ENCODE measurements at places on chromosomes 2 and 18.

DNA sequence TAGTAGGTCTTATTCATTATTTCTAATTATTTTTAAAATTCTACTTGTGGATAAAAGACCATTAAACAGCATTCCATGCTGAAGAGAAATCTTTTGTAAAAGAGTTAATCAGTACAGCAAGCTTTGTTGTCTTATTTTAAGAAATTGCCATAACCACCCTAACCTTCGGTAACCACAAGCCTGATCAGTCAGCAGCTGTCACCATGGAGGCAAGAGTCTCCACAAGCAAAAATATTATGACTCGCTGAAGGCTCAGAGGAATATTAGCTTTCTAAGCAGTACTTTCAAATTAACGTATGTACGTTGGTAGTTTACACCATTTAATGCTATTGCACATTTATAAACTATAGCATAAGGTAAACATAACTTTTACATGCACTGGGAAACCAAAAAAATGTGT, 650.5 kb upstream of the LINC00305 start:
- DNase-seq, result no peak

DNA sequence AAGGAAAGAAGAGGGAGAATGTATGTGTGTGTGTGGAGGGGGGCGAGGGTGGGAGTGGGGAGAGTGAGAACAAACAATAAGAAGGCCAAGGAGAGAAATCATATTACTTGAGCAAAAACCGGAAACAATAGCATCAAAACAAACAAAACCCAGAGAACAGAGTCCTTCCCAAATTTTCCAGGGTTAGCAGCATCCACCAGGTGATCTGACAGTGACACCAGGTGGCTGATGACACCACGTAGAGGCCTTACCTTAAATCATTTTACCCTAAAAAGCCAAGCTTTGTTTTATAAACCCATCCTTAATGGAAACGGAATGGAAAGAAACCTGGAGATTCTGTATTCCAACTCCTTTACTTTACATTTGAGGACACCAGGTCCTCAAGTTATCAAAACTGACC, 42.9 kb downstream of the CDCA7 start:
- no peak for DNase-seq

DNA sequence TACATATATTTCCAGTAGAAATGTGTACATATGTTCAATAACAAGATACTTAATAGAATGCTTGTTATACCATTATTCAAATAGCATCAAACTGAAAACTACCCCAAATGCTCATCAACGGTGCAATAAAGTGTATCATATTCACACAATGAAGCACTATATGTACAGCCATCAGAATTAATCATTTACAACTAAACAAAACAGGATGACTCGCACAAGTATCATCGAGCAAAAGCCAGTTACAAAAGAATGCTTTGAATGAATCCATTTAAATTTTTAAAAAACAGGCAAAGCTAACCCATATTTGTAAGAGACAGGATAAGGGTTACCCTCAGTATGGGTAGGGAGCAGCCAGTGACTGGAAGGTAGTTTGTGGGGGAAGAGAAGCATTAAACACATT, 132.8 kb upstream of the PDE1A start:
- DNase-seq, result no peak

DNA sequence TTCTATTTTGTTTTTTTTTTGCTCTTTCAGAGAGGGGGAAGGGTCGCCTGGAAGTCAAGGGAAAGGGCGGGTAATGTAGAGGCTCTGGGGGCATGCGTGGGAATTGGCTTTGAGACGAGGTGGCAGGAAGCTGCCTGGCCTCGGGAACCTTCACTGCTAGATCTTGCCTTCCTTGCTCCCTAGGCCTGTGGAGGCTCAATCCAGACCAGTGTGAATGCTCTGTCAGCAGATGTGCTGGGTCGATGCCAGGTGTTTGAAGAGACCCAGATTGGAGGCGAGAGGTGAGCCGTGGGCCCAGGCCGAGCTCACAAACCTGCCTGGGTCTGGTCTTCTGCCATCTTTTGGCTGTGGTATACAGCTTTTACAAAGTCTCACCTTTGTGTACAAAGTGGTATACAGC, 15.5 kb downstream of the CCT7 start:
- no peak for DNase-seq

DNA sequence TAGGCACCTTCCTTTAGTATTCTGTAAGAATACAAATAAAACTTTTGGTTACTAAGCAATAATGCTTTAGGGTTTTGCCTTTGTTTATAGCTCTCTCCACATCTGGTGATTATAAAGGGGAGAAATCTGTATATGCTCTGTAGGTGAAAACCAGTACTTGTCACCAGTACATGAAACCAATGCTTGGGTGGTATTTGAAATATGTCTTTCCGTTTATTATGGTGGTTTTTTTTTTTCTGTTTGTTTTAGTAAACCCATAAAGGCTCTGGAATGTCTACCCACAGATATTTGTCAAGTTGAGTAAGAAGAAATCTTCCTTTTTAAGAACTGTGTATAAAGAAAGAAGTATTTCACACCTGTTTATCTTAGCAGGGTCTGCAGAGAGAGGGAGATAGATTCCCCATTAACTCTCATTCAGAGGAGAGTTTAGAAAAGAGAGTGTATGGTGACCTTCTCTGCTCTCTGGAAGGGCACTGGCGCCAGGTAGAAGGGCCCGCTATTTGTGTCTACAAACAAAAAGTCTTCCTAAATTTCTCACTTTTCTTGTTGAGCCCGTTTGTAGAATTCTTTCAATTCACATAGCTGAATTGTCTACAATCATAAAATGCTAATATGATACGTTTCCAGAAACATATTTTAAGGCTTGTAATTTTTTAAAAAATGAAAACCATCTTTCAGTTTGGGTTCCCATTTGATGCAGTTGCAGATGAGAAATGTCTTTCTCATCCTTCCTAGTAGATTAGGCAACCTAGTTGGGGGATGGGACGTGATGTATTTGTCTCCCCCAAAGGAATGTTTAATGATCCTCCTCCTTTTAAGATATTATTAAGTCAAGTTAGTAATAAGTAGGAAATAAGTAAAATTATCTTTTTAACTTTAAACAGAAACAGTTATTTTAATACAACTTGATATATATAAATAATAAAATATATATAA, 33.9 kb downstream of the MAP3K20 start:
- DNase-seq, result no peak

DNA sequence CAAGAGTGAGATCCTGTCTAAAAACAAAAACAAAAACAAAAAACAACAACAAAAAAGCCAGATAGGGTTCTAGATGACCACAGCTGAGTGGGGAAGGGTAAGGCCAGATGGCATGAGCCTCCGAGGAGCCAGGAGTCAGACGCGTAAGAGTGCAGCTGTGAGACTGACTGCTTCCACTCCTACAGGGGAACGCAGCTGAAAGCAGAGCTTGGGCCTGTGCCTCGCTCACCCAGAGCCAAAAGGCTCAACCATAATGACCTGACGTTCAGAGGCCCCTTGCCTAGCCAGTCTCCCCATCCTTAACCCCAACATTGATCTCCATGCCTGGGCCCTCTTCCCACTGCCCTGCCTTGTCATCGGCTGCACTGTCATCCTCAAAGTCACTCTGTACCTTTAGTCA, 26.5 kb upstream of the NCL start:
- DNase-seq, result no peak

DNA sequence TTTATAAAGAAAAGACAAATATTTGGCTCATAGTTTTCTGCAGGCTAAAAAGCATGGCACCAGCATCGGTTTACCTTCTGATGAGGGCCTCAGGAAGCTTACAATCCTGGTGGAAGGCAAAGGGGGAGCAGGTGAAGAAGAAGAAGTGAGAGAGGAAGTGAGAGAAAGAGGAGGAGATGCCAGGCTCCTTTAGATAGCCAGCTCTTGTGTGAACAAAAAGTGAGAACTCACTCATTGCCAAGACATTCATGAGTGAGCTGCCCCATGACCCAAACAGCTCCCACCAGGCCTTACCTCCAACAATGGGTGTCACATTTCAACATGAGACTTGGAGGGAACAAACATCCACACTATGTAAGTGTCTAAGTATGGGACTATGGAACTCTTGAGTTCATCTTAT, 14.3 kb downstream of the CCDC150 start:
- no peak for DNase-seq

- DNase-seq, result no peak
Observed at GRCh38 chr2:160042054-160042453, 20.4 kb downstream of the PLA2R1 start.

GRCh38 chr2:234595829-234596228, 98.9 kb upstream of the ARL4C start:
- DNase-seq, result no peak

DNA sequence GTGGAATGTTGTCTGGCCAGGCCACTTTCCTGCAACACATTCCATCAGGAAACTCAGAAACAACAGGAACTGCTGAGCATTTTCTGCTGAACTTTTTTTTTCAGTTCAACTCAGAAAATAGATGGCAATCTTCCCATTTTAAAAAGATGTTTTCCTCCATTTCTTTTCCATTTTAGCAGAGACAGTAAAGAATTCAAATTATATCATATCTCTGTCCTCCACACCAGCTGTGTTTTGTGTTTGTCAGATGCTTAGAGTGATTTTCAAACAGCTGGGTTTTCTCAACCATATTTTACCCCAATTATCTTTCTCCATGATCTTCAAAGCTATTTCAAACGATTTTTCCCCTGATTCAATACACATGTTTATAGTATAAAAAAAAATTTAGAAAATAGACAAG, 713.4 kb downstream of the LRRTM4 start:
- no peak for DNase-seq

DNA sequence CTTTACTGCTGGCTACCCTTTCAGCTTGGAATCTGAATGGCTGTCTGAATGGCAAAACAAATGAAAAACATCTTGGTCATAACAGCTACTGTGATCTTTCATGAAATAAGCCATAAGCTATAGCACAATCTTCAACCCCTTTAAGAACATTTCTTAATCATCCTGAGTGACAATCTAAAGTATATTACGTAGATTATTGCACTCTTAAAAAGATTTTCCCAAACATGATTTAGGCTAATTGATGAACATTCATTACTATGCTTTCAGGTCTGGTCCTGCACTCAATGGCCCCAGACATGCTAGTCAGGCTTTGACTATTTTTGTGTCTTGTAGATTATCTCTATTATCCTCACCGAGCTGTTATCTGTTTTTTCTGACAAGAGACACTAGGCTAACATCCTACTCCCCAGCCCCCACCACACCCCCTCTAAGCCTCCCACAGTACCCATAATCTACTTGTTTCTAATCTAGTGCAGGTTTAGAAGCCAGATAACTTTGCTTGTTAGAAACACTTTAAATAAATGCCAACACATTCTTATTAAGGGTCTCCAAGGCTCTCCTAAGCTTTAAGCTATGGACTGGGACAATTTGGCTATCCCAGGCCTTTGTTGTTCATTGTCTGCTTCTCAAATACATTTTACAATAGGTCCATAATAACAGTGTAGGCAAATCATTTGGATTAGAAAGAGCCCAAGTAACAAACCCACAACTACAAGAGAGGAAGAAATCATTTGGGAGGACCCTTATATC, 4.2 kb downstream of the SMAD2 start:
- no peak for DNase-seq

- DNase-seq, result no peak
Observed at GRCh38 chr2:25328152-25329085, 13.3 kb downstream of the DNMT3A start.

- DNase-seq, result no peak
Observed at GRCh38 chr2:143375384-143375880, 246.2 kb downstream of the ARHGAP15 start.

- no peak for DNase-seq
Observed at GRCh38 chr18:25446972-25447371, 95.0 kb upstream of the ZNF521 start.

DNA sequence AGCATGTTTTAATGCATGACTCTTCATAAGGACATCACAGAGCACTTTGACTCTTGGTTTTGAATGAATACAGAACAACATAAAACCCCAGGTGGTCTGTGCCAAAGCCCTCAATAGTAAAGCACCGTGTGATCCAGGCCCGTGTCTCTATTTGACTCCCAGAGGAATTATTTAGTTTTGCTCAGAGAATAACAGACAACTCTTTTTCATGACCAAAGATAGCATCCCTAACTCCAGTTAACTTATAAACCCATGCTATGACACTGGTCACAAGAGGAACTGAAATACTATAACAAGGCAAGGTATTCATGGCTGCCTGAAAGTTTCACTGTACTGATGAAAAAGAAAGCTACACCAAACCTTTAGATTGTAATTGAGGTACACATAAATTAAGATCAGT, 128.4 kb downstream of the IKZF2 start:
- no peak for DNase-seq

GRCh38 chr2:3626118-3626811, 31.4 kb downstream of the COLEC11 start:
- DNase-seq, result no peak

- DNase-seq, result no peak
Observed at GRCh38 chr2:109222422-109222821, 93.4 kb downstream of the SH3RF3 start.

DNA sequence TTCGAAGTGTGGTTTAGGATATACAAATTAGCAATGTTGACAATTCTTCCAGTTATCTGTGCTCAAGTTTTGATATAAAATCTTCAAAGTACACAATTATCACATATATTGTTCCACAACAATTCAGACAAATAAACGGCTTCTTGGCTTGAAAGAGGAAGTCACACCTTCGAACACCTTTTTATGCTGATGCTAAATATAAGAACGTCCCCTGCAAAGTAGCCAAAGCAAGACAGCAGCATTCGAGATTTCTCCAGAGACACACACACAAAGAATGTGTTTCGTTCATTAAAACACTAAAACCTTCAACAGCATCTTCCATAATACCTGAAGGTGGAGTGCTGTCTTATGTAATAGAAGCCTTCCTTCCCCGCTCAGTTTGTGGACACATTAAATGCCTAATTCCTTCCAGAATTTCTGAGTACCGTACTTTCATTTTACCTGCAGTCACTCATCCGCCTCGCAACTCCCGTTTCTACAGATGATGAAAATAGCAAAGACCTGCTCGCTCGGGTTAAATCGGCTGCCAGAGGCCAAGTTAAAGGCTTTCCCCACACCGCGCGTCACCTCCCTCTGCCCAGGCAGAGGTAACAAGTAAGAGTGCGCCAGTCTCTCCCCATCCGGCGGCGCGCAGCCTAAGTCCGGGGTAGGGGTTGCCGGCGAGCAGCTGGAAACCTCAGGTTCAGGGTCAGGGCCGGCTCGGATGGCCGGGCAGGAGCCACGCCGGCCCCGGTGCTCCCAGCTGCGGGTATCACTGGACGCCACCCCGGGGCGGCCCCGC, 847 bp downstream of the SERPINE2 start:
- DNase-seq, result peak; percentile 88

GRCh38 chr2:121409388-121409787, 121.3 kb upstream of the RNU4ATAC start:
- DNase-seq, result no peak

GRCh38 chr2:173568054-173568453, 213.4 kb downstream of the CDCA7 start:
- DNase-seq, result no peak

All from posterior cingulate gyrus (tissue), 11 donors.